Upper lobe of left lung (tissue), 6 donors: ENCODE measurements at places on chromosomes 12 and 14. TPM values are rescaled to one million over a fixed set of nuclear protein-coding genes. Genes with fewer than 3 reads are reported as not detected.

KRT2 gene
- not detected for total RNA-seq

TEX52 gene
- not detected for total RNA-seq

IL26 gene
- total RNA-seq: not detected

DNA sequence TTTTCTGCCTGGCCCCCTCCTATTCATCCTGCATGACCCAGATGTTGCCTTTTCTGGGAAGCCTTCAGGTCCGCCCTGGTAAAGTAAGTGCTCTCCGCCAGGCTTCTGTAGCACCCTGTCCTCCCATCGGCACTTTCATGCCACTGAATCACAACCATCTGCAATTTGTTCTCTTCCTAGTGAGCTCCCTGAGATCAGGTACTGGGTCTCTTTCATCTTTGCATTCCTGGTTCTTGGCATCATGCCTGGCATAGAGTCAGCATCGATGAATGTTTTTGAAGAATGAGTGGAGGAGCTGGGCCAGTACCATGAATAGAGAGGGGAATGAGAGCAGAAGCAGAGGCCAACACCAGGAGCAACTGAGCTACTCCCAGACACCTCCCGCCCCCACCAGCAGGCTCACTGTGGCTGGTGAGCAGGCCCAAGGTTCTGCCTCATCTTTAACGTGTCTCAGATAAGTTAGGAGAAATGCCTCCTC is 13.1 kb downstream of the ZDHHC22 start:
- H3K27ac ChIP-seq: no peak overlapping the region
- peaks cover 16% of the 10 kb centered on the region for H3K4me1 ChIP-seq
- DNase-seq: no peak
- H3K4me3 ChIP-seq: no peak overlapping the region

DNA sequence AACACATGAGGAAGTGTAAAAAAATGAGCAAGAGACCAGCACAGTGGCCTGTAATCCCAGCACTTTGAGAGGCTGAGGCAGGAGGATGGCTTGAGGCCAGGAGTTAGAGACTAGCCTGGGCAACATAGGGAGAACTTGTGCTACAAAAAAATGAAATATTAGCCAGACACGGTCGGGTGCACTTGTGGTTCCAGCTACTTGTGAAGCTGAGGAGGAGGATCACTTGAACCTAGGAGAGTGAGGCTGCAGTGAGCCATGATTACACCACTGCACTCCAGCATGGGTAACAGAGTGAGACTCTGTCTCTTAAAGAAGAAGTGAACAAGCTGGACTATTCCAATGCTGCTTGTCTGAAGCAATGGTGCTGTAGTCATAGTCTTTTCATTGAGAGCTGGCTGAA is 36.3 kb upstream of the MAP3K9 start:
- DNase-seq: no peak
- no peaks in the 10 kb centered on the region for H3K27me3 ChIP-seq
- H3K36me3 ChIP-seq: no peaks in the 10 kb centered on the region
- no peak overlapping the region for H3K27ac ChIP-seq
- peaks cover 3% of the 10 kb centered on the region for H3K4me1 ChIP-seq
- H3K4me3 ChIP-seq: no peak overlapping the region

DNA sequence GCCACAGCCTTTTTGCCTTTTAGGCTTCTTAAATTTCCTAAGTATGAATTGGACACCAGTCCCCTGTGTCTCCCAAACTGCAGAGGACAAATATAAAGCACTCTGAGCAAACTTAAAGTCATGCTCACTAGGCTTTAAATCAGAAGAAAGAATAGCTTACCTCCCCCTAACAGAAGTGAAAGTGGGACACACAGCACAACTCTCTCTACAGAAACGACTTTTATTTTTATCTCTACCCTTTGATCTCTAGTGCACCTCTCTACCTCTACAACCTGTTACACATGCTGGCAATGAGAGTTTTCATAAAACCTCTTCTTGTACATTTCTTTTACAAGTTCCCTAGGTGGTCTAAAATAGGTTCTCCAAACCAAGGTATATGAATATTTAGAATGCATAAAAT is 19.7 kb downstream of the IAPP start:
- no peak for DNase-seq
- H3K27me3 ChIP-seq: no peaks in the 10 kb centered on the region
- H3K4me1 ChIP-seq: no peaks in the 10 kb centered on the region
